ENCODE measurements at places on chromosomes 12 and 14.

- H3K36me3 ChIP-seq: no peaks in the 10 kb centered on the region
- H3K27me3 ChIP-seq: no peaks in the 10 kb centered on the region
- H3K4me1 ChIP-seq: peaks cover 5% of the 10 kb centered on the region
- H3K27ac ChIP-seq: no peak overlapping the region
Observed at GRCh38 chr12:116924558-116925453, 14.1 kb downstream of the FBXW8 start.

DNA sequence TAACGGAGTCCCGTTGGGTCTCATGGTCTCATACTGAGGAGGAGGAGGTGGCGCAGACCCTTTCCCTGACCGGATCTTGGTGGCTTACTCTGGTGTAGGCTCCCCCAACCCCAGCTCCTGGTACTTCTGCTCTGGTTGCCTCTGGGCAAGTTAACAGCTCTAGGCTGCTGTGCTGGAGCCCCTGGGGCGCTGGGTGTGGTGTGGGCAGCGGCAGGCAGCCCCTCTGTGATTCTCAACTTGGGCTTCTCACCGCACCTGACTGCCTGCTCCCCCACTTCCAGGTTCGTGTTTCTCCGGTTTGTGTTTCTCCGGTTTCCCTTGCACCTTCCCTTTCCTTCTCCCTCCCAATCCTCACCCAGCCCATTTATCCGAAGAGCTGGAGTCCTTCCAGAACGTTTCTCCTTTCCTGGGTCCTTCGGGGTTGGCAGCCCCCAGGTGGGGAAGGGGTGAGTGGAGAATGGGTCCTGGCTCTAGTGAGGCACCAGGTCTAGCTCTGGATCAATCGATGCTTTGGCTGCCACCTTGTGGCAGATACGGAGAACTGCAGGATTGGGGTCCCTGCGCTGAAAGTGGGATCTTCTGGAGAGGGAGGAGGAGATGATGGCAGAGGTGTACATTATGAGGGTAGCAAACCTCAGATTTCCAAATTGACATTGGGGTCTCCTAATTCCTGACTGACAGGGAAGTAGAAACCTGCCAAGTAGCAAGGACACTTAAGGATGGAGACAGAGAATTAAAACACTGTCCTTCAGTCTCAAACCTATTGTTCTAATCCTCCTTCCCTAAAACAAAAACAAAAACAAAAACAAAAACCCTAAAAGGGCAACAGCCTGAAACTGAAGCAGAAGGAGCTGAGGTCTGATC lies 8.3 kb downstream of the CISTR start:
- no peak overlapping the region for H3K27ac ChIP-seq
- no peaks in the 10 kb centered on the region for H3K4me1 ChIP-seq
- DNase-seq: no peak
- peaks cover 18% of the 10 kb centered on the region for H3K27me3 ChIP-seq

GRCh38 chr14:41668356-41668755 lies 61.7 kb downstream of the LRFN5 start:
- no peaks in the 10 kb centered on the region for H3K27me3 ChIP-seq
- no peak for DNase-seq
- no peak overlapping the region for H3K27ac ChIP-seq
- no peaks in the 10 kb centered on the region for H3K4me1 ChIP-seq
- no peaks in the 10 kb centered on the region for H3K36me3 ChIP-seq
- H3K4me3 ChIP-seq: no peak overlapping the region

DNA sequence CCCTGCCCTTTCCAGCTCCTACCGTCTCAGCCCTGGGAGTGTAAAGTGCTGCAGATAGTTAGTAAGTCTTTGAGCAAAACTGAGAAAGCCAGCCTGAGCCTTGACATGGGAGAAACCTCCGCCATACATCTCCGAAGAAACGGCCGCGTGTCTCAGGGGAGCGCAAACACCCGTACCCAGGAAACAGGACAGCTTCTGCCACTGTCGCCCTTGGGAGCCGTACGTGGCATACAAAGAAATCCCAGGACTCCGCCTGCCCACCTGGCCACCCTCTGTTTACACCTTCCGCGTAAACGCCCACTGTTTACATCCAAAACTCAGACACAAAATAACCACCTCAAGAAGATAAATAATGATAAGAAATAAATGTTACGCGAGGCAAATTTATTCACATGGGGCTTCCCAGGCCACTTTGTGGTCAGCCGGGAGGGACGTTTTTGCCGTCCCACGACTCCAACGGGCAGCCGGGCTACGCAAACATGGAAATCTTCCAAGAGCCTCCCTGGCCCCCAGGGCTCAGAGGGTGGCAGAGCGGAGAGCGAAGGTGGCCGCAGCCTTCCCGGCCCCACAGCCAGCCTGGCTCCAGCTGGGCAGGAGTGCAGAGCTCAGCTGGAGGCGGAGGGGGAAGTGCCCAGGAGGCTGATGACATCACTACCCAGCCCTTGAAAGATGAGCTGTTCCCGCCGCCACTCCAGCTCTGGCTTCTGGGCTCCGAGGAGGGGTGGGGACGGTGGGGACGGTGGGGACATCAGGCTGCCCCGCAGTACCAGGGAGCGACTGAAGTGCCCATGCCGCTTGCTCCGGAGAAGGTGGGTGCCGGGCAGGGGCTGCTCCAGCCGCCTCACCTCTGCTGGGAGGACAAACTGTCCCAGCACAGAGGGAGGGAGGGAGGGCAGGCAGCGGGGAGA lies at the start of gene BDKRB2:
TSS of gene BDKRB2 (plus strand) at position 689 of the 908 bp plus-strand sequence. CDS start 32,269 bp downstream, outside the sequence.
- H3K36me3 ChIP-seq: no peaks in the 10 kb centered on the region
- DNase-seq: peak; percentile 60
- H3K4me3 ChIP-seq: peak within 1 kb of the TSS; percentile 36
- H3K27me3 ChIP-seq: peaks cover 5% of the 10 kb centered on the region
- peaks cover 7% of the 10 kb centered on the region for H3K4me1 ChIP-seq
- no peak within 1 kb of the TSS for H3K27ac ChIP-seq

- H3K27me3 ChIP-seq: no peaks in the 10 kb centered on the region
- DNase-seq: no peak
- H3K4me1 ChIP-seq: peaks cover 91% of the 10 kb centered on the region
- H3K27ac ChIP-seq: peak overlapping the region; percentile 99
- H3K36me3 ChIP-seq: no peaks in the 10 kb centered on the region
- H3K4me3 ChIP-seq: no peak overlapping the region
Observed at GRCh38 chr14:64844969-64845536, 34.7 kb downstream of the SPTB start.

DNA sequence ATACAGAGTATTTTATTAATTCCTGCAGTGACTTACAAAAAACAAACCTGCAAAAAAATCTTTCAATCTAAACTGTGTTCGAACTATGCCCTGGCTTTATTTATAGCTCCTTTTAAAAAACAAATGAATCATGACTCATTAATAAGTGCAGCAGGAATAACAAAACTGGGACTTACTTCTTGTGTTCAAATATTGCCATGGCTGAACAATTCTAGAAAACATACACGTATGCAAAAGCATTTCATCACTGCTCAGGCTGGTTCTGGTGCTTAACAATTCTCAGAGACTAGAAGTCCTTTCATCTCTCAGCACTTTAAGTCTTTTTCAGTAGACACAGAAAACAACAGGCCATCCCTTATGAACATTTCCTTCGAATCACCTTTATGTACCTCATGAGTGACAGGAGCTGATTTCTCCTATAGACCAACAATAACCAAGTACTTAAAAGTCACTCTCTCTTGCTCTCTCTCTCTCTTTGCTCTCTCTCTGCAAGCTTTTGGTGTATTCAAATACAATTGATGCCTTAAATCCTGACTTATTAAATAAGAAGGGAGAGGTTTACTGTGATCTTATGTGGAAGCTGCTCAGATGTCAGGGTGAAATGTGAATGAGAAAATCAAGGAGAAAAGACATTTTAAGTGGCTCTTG lies 268.8 kb downstream of the TTC8 start:
- no peak overlapping the region for H3K27ac ChIP-seq
- no peak overlapping the region for H3K4me3 ChIP-seq
- no peaks in the 10 kb centered on the region for H3K27me3 ChIP-seq
- H3K36me3 ChIP-seq: no peaks in the 10 kb centered on the region
- DNase-seq: no peak

GRCh38 chr12:60308366-60308991 lies 712.6 kb downstream of the SLC16A7 start:
- no peaks in the 10 kb centered on the region for H3K4me1 ChIP-seq
- no peak overlapping the region for H3K27ac ChIP-seq
- H3K27me3 ChIP-seq: no peaks in the 10 kb centered on the region
- no peaks in the 10 kb centered on the region for H3K36me3 ChIP-seq
- H3K4me3 ChIP-seq: no peak overlapping the region
- DNase-seq: no peak

GRCh38 chr12:66624806-66625205 lies 54.1 kb downstream of the GRIP1 start:
- no peak overlapping the region for H3K27ac ChIP-seq
- no peaks in the 10 kb centered on the region for H3K36me3 ChIP-seq
- no peaks in the 10 kb centered on the region for H3K27me3 ChIP-seq
- H3K4me1 ChIP-seq: no peaks in the 10 kb centered on the region
- DNase-seq: no peak
- H3K4me3 ChIP-seq: no peak overlapping the region

DNA sequence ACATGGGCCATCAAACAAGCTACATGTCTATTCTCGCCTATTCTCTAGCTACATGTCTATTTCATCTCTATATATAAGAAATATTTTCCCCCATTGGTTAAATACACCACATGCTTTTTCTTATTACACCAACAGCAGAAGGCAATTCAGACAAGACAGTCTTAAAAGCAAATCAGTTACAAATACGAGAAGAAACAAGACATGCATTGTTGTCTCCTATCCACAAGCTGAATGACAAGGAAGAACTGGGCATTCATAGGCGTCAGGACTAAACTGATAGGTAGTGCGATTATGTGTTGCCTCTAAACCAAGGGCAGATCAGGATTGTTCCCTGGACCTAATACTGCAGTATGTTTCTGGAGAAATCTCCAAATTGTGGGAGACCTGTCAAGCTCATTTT lies 19.4 kb downstream of the SLC2A13 start:
- no peaks in the 10 kb centered on the region for H3K27me3 ChIP-seq
- DNase-seq: no peak
- no peaks in the 10 kb centered on the region for H3K36me3 ChIP-seq
- H3K4me1 ChIP-seq: no peaks in the 10 kb centered on the region
- H3K4me3 ChIP-seq: no peak overlapping the region
- no peak overlapping the region for H3K27ac ChIP-seq

- no peak overlapping the region for H3K27ac ChIP-seq
- H3K4me3 ChIP-seq: no peak overlapping the region
- H3K27me3 ChIP-seq: no peaks in the 10 kb centered on the region
- no peak for DNase-seq
- H3K36me3 ChIP-seq: no peaks in the 10 kb centered on the region
Observed at GRCh38 chr14:53824061-53824460, 132.6 kb downstream of the BMP4 start.

GRCh38 chr12:778615-779014 lies 26.2 kb downstream of the WNK1 start:
- peaks cover 79% of the 10 kb centered on the region for H3K4me1 ChIP-seq
- peak overlapping the region; percentile 21 for H3K27ac ChIP-seq
- H3K27me3 ChIP-seq: no peaks in the 10 kb centered on the region
- peak overlapping the region; percentile 17 for H3K4me3 ChIP-seq
- H3K36me3 ChIP-seq: no peaks in the 10 kb centered on the region
- no peak for DNase-seq

GRCh38 chr12:19036673-19037357 lies 92.7 kb upstream of the PLEKHA5 start:
- no peak for DNase-seq
- no peaks in the 10 kb centered on the region for H3K27me3 ChIP-seq
- no peak overlapping the region for H3K4me3 ChIP-seq
- no peaks in the 10 kb centered on the region for H3K36me3 ChIP-seq

DNA sequence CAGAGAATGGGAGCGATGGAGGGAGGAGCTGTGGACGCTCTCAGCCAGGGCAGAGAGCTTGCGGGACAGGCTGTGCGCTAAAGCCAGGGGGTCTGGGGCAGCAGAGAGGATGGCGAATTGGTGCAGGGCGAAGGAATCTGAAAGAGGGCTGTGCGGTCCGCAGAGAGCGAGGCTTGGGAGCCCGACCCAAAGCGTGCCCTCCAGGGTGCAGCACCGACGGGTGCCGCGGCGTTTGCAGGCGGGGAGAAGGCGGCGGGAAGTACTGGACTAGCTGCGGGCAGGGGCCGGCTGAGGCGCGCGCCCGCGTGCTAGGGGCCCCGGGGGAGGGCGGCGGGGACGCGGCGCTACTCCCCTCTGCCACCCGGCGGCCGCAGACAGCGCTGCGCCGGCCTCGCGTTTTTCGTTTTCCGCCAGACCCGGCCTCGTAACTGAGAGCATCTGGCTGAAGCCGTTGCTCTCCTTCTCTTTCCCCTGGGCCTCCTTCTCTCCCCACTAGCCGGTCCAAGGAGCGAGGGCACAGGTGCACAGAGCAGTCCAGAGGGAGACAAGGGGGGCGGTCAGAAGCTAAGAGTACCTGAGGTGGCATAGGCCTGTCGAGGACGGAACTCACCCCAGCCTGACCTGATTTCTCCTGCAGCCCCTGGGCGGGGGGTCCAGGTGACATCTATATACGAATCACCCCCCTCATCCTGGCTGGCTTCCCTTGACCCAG lies 24.9 kb downstream of the SLC6A12 start:
- peak overlapping the region; percentile 53 for H3K4me3 ChIP-seq
- no peaks in the 10 kb centered on the region for H3K36me3 ChIP-seq

DNA sequence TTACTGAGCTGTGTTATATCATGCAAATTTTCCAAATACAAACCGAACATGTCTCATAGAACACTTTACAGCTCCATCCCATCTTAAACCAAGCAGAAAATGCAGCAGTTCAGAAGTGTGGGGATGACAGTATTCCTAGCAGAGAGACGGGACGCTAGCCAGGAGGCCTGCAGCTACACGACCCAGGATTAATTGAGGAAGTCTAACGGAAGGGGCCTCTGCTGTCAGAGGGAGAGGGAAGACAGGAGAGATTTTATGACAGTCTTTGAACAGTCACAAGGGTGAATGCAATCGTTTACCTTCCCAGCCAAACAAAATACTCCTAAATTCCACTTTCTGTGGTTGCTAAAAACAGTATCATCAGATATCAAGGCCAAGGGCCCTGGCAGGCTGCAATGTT lies 261.9 kb downstream of the TMEM132D start:
- no peaks in the 10 kb centered on the region for H3K27me3 ChIP-seq
- no peaks in the 10 kb centered on the region for H3K4me1 ChIP-seq
- no peak overlapping the region for H3K27ac ChIP-seq

GRCh38 chr12:42396473-42397259 lies 70.7 kb downstream of the PPHLN1 start:
- no peaks in the 10 kb centered on the region for H3K4me1 ChIP-seq
- no peak overlapping the region for H3K27ac ChIP-seq
- no peaks in the 10 kb centered on the region for H3K27me3 ChIP-seq
- H3K4me3 ChIP-seq: no peak overlapping the region
- H3K36me3 ChIP-seq: no peaks in the 10 kb centered on the region

GRCh38 chr12:19198272-19198671 lies 68.7 kb downstream of the PLEKHA5 start:
- H3K4me1 ChIP-seq: no peaks in the 10 kb centered on the region
- no peaks in the 10 kb centered on the region for H3K36me3 ChIP-seq
- no peaks in the 10 kb centered on the region for H3K27me3 ChIP-seq
- no peak overlapping the region for H3K4me3 ChIP-seq
- DNase-seq: no peak

DNA sequence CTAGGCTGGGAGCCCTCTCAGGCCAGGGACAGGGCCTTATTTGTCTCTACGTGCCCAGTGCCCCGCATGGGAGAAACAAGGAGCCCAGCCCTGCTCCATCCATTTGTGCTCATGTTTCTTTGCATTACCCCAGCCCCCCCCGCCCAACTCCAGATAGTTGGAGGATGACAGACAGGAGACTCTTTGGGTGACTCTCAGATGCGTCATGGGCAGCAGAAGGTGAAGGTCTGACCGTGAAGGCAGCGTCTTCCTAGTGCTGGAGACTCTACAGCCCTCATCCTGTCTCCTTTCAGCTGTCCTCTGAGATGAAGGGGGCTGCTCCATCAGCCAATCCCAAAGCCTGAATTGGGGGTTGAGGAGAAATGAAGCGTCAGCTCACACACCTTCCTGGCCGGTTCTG lies 283 bp upstream of the PSMB11 start:
- H3K27ac ChIP-seq: no peak overlapping the region
- H3K4me1 ChIP-seq: no peaks in the 10 kb centered on the region
- H3K4me3 ChIP-seq: no peak overlapping the region
- no peaks in the 10 kb centered on the region for H3K27me3 ChIP-seq
- no peak for DNase-seq
